Large intestine (tissue), 12 donors: ENCODE measurements at places on chromosomes 6 and 20. TPM values are rescaled to one million over a fixed set of nuclear protein-coding genes. Genes with fewer than 3 reads are reported as not detected.
A peak's percentile ranks its signal among the peaks of the same experiment; 100 is the strongest.

The TRIM31 gene
- polyA plus RNA-seq: 5.7 TPM

The CST4 gene
- not detected for polyA plus RNA-seq

- no peaks in the 10 kb centered on the region for H3K27me3 ChIP-seq
- no peak for DNase-seq
- no peaks in the 10 kb centered on the region for H3K36me3 ChIP-seq
- no peak overlapping the region for H3K27ac ChIP-seq
Measured at GRCh38 chr20:24690408-24690807, 221.0 kb downstream of the SYNDIG1 start.

- H3K36me3 ChIP-seq: no peaks in the 10 kb centered on the region
- no peaks in the 10 kb centered on the region for H3K4me1 ChIP-seq
- no peaks in the 10 kb centered on the region for H3K27me3 ChIP-seq
- no peak overlapping the region for H3K4me3 ChIP-seq
Measured at GRCh38 chr6:118876198-118876597, 17.8 kb upstream of the ASF1A start.

DNA sequence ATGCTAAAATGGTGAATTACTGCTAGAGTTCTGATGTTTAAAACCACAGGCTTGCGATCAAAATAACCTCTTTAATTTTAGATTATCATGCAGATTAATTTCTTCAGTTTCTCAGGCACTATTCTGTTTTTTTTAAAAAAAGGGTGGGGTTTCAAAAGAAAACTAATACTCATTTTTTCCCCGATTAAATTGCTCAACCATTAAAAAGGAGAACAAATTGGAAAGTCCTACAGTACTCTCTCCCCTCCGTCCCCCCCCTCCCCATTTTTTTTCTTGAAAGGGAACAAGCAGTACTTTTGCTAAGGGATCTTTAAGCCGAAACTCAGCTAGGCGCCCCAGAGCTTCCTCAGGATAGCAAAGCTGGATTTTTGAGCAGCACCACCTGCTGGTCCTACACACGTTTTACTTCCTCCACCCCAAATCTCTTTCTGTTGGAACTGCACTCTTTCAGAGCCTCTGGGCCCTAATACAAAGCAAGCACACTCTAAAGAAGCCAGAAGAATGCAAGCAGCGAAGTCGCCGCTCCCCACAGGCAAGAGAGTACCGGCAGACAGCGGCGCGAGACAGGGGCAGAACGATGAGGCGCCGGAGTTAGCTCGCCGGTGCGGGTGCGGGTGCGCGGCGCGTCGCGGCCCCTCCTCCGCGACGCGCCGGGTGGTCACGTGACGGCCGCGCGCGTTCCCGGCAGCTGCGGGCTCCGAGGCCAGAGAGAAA, at the start of gene RNF146:
RNF146 (plus strand) TSS at position 687 of the 714 bp plus-strand sequence. CDS start 13,475 bp downstream, outside the sequence.
- H3K27me3 ChIP-seq: no peaks in the 10 kb centered on the region
- peak; percentile 68 for DNase-seq
- H3K27ac ChIP-seq: peak within 1 kb of the TSS; percentile 93
- no peaks in the 10 kb centered on the region for H3K36me3 ChIP-seq

The UNC93A gene
- polyA plus RNA-seq: 36.4 TPM

The ARFGEF3 gene
- 7.3 TPM for polyA plus RNA-seq

GRCh38 chr20:11894062-11894461, 23.6 kb upstream of the BTBD3 start:
- H3K4me3 ChIP-seq: no peak overlapping the region
- no peaks in the 10 kb centered on the region for H3K36me3 ChIP-seq
- no peaks in the 10 kb centered on the region for H3K27me3 ChIP-seq
- H3K27ac ChIP-seq: peak overlapping the region; percentile 6
- peak; percentile 83 for DNase-seq

DNA sequence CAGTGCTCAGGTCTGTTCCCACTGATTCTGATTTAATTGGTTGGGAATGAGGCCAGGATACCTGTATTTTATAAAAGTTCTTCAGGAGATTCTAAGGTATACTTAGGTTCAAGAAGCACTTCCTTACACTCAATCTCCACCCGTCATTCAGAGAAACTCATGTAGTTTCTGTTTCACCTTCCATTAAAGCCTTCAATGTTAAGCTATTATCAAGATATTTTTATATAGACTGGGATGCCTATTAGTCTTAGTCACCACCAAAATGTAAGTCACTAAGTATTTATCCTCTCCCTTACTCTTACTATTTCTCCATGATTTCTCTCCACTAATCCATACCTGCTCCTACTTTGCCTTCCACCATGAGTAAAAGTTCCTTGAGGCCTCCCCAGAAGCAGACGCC, 38.1 kb upstream of the GCLC start:
- no peaks in the 10 kb centered on the region for H3K27me3 ChIP-seq
- peak; percentile 51 for DNase-seq
- no peaks in the 10 kb centered on the region for H3K36me3 ChIP-seq
- H3K27ac ChIP-seq: no peak overlapping the region
- no peaks in the 10 kb centered on the region for H3K4me1 ChIP-seq

DNA sequence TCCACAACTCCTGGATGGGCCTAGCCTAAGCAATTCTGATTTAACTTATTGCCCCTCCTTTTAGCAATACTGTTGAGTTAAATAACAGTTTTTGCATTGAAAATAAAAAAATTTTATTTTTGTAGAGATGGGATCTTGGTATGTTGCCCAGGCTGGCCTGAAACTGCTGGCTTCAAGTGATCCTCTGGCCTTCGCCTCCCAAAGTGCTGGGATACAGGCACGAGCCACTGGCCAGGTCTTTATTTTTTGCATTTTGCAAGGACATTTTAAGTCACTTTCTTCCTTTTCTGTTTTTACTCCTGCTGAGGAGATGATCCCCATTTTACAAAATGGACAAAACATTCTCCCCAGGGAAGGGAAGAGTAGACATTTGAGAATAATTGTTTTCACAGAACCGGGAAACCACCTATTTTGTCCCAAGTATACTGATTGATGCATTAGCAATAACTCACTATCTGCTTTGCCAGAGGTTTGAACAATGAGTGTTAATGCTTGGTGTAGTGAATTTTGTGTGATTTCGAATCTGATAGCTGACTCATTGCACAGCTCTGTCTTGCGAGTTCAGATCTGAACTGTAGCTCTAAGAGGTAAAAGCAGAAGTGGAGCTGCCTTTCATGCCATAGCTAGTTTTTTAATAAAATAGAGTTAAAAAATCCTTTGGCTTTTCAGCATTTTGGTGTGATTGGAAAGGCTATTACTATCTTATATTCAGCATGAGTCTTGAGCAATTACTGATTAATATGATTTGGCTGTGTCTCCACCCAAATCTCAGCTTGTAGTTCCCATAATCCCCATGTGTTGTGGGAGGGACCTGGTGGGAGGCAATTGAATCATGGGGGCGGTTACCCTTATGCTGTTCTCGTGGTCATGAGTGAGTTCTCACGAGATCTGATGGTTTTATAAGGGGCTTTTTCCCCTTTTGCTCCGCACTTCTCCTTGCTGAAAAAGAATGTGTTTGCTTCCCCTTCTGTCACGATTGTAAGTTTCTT, 20.9 kb downstream of the IGF2R start:
- H3K4me3 ChIP-seq: no peak overlapping the region
- no peaks in the 10 kb centered on the region for H3K4me1 ChIP-seq
- H3K36me3 ChIP-seq: peaks cover 11% of the 10 kb centered on the region
- no peak for DNase-seq
- H3K27me3 ChIP-seq: no peaks in the 10 kb centered on the region
- H3K27ac ChIP-seq: no peak overlapping the region

DNA sequence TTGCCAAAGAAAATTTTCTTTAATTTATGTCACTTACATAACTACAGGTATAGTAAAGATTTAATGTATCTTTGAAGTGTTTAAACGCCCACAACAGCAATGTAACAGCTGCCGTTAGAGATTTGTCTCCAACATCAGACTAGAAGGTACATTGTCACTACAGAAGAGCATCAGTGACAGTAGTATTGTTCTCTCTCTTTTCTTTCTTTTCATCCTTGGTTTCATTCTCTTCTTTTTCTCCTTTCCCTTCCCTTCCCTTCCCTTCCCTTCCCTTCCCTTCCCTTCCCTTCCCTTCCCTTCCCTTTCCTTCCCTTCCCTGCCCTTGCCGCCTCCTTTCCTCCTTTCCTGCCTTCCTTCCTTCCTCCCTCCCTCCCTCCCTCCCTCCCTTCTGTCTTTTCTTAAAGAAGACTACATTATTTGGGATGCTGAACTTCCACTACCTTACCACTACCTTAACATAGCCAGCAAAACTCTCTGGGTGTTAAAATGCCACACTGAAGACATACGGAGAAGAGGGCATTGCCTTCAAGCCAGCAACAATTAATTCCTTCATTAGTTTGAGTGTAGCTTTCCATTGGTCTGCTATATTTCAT, 663.9 kb downstream of the DOK5 start:
- no peaks in the 10 kb centered on the region for H3K27me3 ChIP-seq
- H3K4me3 ChIP-seq: no peak overlapping the region
- no peak for DNase-seq
- no peak overlapping the region for H3K27ac ChIP-seq
- H3K36me3 ChIP-seq: no peaks in the 10 kb centered on the region
